ENCODE measurements at places on chromosomes 2 and 18.

DNA sequence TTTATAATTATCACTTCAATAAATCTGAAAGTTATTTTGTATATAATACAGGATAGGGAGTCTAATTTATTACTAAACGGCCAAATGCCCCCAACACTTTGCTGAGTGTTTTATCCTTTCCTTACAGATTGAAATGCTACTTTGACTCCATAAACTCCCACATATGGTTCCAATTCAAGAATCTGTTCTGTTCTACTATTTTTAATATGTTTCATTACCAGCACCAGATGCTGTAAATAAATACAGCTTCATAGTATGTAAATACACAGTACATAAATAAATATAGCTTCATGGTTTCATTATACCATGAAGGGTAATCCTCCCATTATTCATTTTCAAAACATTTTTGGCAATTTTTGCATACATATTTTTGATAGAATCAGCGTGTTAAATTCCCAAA, 34.0 kb upstream of the MREG start:
- no peak for DNase-seq

DNA sequence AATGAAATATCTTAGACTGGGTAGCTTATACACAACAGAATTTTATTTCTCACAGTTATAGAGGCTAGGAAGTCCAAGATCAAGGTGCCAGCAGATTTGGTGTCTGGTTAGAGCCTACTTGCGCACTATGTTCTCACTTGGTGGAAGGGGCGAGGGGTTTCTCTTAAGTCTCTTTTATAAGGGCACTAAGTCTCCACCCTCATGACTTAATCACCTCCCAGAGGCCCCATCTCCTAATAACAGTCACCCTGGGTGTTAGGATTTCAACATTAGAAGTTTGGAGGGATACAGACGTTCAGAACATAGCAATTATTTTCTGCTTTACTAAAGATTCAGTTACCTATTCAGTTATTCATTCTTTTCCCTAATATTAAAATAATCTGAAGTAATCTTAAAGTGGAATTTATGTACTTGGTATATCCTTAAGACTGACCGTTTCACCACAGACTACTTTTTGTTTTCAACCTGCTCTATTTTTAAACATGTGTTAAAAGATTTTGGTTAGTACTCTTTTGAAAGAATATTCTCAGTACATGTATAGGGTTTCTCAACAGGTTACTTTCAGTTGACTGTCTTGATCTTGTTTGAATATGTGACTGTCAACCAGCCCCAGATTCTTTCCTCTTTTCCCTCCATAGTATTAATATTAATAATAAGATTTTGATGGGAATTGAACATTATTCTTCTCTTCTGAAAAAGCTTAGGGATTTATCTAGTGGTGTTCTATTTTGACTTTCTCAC, 130.0 kb downstream of the TAF4B start:
- no peak for DNase-seq

- DNase-seq: no peak
These were observed 95.4 kb downstream of the PRKCE start for GRCh38 chr2:45746888-45747287.

GRCh38 chr2:214574084-214574781, 163.4 kb downstream of the VWC2L start:
- no peak for DNase-seq

- no peak for DNase-seq
These were observed 15.2 kb downstream of the SAP130 start for GRCh38 chr2:128012698-128013097.

GRCh38 chr2:234133004-234133403, 82.5 kb downstream of the SPP2 start:
- no peak for DNase-seq

- no peak for DNase-seq
These were observed 168.5 kb upstream of the NOSTRIN start for GRCh38 chr2:168633895-168634294.

DNA sequence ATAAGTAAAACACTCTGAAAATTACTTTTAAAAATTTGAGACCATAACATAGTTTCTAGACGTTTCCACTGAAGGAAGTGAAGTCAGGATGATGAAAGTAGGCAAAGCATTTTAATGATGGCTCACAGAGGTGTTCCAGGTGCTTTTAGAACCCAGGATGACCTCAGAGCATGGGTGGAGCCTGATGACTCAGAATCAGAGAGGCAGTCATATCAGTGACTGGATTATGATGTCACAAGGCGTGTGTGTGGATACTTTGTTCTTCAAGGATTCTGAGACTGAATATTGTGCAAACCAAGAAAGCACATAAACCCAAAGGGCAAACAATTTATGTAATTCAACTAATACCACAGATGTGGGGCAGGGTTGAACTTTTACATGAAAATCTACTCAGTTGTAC, 208.0 kb upstream of the FBXO11 start:
- DNase-seq: no peak

GRCh38 chr2:167318581-167318980, 430.3 kb downstream of the XIRP2 start:
- DNase-seq: no peak

DNA sequence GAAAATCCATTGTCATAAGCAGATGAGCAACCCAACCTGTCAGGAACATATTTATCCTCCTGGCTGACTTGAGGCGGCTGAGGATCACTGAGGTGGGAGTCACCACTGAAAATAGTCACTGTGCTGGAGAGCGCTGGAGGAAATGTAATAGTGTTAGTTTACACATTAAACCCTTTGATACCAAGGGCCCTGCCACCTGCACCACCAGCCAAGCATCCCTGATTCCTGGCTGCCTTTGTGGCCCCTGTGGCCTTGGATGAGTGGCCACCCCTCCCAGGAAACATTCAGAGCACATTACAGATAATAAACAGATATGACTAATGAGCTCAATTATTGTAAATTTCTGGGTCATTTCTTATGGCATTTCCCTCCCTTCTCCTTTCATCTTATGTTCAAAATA, 105.9 kb downstream of the LYPD1 start:
- no peak for DNase-seq

DNA sequence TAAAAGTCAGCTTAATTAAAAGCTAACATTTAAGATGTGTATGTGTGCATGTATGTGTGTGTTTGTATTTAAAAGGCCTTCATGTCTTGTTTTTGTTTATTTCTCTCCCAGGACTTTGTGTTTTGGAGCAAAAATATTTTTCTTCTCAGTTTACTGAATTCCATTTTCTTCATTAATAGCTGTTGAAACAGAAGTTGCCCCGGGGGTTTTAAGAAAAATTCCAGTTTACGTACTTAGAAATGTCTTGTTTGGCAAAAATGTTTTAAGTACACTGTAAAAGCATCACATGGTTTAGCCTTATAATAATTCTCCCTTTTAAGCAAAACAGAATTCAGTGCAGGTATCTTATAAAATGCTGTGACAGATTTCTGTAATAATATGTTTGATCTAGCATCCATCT, 1233.0 kb upstream of the NRXN1 start:
- no peak for DNase-seq

DNA sequence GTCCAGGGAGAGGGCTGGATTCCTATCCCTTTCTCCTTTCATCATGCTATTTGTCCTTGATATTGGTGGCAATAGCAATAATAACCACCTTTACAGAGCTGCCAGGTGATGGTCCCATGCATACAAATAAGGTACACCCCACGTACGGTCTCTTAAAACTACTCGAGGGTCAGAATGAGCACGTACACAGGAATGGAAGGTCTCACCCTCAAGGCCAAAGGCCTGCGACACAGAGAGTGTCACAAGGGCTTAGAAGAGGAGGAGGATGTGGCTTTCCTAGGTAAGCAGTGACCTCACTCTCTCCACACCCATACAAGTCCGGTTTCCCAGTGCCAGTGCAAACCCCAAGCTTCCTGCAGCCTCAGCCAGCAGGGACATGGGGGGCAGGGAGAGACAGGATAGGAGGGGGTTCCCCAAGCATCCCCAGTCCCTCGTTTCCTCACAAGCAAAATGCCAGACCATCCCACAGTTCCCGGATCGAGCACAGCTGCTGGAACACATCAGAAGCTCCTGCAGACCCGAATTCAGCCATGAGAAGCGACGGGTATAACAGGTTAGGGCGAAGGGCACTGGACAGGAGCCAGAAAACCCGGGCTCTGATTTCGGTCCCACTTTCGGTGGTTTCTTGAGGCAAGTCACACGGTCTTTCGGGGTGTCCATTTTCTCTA, 49.2 kb downstream of the PLB1 start:
- peak; percentile 81 for DNase-seq

DNA sequence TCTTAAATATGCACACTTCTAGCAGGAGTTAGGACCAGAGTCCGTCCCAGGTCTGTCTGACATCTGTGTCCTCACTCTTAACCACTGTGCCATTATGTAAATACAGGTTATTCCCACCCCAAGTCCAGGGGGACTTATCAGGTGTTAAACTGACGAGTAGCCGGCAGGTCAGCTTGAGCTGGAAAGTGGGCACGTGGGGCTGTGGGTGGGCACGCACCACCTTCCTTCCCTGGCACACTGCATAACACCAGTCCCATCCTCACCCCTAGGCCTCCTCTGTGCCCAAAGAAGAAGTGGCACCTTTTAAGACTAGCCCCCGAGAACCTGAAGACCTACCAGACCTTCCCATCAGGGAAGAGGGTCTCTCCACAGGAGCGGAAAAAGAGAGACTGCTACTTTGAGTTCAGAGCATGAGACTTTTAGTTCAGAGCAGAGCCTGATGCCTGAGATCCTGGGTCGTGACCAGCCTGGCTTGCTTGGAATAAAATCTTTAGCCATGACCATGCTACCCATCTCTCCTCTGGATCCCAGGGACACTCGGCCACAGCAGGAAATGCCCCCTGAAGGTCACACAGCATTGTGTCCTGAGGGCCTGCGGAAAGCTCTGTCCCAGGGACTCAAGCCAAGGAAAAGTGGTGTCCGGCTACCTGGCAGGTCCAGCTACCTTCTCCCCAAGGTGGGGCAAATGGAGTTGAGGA, 62.0 kb downstream of the CIB4 start:
- DNase-seq: no peak

GRCh38 chr2:180657054-180657453, 323.4 kb upstream of the UBE2E3 start:
- peak; percentile 73 for DNase-seq

GRCh38 chr2:220892018-220892634, 680.0 kb downstream of the EPHA4 start:
- peak; percentile 16 for DNase-seq

DNA sequence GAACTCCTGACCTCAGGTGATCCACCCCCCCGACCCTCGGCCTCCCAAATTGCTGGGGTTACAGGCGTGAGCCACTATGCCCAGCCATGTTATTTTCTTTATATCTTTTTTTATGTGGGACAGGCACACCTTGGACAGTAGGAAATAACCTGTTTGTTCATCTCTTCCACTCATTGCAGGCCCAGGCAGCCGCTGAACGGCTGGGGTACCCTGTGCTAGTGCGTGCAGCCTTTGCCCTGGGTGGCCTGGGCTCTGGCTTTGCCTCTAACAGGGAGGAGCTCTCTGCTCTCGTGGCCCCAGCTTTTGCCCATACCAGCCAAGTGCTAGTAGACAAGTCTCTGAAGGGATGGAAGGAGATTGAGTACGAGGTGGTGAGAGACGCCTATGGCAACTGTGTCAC, 8.4 kb downstream of the CAD start:
- no peak for DNase-seq

DNA sequence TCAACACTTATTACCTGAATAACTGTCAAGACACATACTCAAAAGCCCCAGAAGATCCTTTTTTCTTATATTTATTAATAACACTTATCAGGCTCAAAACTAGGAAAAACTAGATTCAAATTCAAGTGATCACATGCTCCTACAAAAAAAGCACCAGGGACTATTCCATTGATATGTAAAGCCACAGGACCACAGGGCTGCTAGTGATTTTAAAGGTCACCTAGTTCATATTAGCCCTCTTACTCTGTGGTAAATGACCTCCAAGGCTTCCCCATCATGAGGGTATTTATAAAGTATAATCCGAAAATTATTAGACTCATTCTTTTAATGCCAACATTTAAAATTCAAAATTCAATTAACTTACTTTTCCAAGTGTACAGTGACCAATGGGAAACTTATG, 52.5 kb downstream of the LRPPRC start:
- DNase-seq: no peak

- no peak for DNase-seq
These were observed 41.6 kb upstream of the RALBP1 start for GRCh38 chr18:9433671-9434121.

DNA sequence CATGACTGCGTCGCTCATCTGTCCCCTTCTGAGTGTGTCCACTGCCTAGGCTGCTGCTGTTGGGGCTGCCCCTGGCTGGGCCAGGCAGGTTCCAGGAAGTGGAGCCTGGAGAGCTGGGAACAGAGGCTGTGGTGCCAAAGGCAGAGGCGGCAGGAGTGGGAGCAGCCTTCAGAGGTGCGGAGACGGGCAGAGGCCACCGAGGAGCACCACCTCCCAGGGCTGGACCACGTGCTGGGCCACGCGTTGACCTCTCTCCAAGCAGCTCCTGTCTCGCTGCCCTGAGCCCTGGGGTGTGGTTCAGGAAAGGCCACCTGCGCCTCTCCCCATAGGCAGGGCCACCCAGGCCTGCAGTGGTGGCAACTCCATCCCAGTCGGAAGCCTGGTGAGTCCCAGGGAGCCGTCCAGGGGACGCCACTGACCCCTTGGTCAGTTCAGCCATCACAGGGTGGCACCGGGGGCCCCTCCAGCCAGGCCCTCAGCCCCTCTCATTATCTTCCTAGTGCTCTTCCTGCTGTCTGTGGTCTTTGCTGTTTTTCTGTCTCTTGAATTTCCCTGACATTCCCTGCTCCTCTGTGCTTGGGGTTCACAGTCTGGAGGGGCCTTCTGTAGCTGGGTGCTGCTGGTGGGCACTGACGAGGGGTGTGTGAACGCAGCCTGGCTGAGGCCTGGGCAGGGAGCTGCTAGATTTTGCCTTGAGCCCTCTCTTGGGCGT, 122.8 kb upstream of the HS6ST1 start:
- DNase-seq: no peak

- DNase-seq: no peak
These were observed 849.7 kb downstream of the BCL11A start for GRCh38 chr2:59703796-59704195.

DNA sequence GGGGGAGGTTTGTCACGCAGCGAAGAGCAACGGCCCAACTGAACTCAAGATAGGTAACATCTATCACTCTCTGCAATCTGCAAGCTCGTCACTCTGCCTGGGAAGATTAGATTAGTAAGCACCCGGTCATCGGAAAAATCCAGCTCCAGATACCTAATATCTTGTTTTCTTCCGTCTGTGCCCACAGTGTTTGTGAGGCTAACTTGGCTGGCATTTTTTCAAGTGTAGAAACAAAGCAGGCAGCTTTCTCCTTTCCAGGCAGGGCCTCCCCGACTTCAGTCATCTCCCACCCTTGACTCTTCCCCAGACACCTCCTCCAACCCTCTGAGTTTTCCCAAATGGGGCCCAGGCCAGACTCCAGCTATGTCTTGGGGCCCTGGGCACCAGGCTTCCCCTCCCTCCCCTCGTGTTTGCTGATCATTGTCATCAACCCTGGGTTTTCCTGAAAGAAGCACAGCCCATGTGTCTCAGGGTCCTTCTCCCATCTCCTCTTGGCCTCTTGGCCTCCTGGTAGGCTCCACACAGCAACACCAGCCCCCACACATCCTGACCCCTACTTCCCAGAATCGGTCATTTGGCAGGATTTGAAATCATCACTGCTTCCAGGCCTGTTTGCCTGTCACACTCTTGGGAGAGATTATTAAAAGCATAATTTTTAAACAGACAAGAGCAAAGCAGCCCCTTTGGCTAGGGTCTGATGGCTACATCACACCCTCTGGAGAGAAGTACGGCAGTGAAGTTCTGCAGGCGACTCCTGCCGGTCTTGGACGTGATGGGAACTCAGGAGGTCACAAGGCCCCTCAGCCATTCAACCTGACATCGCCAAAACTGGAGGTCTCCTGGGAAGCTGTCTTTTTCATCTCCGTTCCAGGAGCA, 144.9 kb upstream of the ID2 start:
- DNase-seq: peak; percentile 34

GRCh38 chr2:33381301-33381858, 95.1 kb upstream of the RASGRP3 start:
- DNase-seq: no peak

- DNase-seq: peak; percentile 54
These were observed 253.9 kb upstream of the KLHL29 start for GRCh38 chr2:23131066-23131575.
